CD8-positive, alpha-beta memory T cell (primary cell): ENCODE measurements at places on chromosomes 3 and 15. TPM values are rescaled to one million over a fixed set of nuclear protein-coding genes. Genes with fewer than 3 reads are reported as not detected.

The PRTG gene
- total RNA-seq, result not detected

The CDHR4 gene
- not detected for total RNA-seq

The CYP1A2 gene
- total RNA-seq, result not detected

The GALNT15 gene
- total RNA-seq, result not detected
